ENCODE measurements at places on chromosomes 3 and 15.
A peak's percentile ranks its signal among the peaks of the same experiment; 100 is the strongest.

- no peak for DNase-seq
Observed at GRCh38 chr15:63067306-63067705, 24.8 kb downstream of the TPM1 start.

DNA sequence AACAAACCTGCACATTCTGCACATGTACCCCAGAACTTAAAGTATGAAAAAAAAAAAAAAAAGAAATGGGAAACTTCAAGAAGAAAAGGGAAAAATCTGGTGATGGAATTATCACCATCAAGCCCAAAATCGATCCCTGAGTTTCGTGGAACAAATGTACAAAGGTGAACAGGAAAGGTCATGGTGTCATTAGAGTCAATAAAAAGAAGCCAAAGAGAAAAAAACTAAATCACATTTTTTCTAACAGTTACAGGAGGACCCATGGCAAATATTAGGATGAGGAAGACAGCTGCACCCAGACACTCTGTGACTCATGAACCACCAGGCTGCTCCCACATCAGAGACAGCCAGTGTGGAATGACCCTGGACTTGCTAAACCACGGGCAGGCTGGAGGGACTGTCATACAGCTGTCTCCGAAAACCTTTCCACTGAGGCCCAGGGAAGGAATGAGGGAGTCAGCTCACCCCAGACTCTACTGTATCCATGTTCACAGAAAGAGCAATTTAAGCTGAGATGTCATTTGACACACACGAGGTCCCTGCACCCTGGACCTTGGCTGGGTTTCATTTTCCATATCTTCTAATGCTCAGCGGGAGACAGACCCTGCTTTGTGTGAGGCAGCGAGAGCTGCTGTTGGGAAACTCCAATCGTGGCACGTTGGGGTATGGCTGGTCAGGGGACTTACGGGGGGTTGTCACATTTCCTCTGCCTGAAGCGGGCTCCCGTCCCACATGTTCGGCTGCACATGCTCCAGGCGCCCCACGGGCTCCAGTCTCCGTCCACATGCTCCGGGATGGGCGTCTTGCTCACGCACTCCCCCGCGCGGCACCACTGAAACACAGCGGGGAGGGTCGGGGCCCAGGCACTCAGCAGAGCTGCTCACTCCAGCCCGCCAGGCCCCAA is 210.2 kb downstream of the ADAMTS17 start:
- DNase-seq, result no peak

DNA sequence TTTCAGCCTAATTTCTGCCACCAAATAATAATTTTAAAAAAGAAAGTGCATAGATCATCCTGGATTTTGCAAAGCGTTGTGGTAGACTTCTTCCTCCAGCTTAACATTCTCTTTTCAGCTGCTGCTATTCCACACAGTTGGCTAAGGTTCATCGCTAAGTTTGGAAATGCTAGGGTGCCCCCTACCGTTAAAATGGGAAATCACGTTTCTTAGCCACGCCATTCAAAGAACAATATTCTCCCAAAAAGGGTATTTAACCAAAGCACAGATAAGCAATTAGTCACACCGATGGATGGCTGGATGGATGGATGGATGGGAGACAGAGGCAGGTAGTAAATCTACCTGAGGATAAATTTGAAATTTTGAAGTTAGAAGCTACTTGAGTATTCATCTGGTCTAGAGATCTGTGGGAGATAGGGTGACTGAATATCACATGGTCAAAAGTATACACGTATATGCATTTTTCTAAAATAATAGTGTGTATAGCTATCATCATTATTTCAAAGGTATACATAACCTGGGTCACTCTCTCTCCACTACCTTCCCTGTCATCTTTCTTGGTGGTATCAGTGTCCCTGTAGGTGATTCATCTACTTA is 67.2 kb downstream of the EFHB start:
- DNase-seq, result no peak

- DNase-seq, result peak; percentile 55
Observed at GRCh38 chr15:89690276-89691218, at the start of the genes PEX11A and WDR93. Gene PEX11A, minus strand, starts transcription at chr15:89690754. Its CDS starts 122 bp downstream, at chr15:89690632. Gene WDR93, plus strand, starts transcription at chr15:89690811. Its CDS starts 10,936 bp downstream, at chr15:89701747.

DNA sequence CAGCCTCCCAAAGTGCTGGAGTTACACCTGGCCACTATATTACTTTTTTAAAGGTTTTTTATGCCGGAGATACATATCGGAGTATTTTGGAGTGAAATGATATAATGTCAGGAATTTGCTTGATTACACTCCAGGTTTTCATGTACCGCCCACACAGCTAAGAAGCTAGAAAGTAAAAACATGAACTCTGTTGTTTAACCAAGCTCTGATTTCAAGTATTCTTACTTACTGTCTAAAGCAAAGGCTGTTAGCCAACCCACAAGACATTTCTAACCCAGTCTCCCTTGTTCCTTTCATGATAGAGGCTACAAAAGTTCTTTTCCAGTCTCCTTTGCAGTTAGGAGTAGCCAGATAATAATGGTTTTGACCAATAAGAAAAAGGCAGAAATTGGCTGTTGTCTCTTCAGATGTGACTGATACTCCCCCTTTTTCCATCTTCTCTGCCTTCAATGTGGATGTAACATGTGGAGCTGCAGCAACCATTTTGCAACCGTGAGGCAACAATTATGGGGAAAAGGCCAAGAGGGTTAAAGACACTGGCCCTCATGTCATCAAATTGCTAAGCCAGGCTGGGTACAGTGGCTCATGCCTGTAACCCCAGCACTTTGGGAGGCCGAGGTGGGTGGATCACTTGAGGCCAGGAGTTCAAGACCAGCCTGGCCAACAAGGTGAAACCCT is 6.1 kb upstream of the CP start:
- DNase-seq, result no peak

GRCh38 chr15:59825901-59826300 is 136.8 kb upstream of the BNIP2 start:
- DNase-seq, result no peak

DNA sequence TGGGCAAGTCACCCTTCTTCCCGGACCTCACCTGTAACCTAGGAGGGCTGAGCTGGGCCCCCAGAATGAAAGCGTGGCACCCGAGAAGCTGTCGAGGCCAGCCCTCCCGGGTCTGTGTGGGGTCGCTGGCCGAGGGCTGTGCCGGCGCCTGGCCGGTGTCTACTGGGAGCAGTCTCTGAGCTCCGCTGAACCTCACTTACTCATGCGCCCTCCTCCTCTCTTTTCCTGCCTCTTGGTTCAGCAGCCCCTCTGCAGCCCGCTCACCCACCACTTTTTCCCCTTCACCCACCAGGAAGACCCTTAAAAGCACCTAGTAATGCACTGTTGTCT is 419 bp downstream of the HYKK start:
- peak; percentile 1 for DNase-seq

GRCh38 chr3:54870423-54870822 is 57.4 kb downstream of the LRTM1 start:
- DNase-seq, result no peak

- no peak for DNase-seq
Observed at GRCh38 chr3:46076606-46077005, 49.3 kb upstream of the XCR1 start.

DNA sequence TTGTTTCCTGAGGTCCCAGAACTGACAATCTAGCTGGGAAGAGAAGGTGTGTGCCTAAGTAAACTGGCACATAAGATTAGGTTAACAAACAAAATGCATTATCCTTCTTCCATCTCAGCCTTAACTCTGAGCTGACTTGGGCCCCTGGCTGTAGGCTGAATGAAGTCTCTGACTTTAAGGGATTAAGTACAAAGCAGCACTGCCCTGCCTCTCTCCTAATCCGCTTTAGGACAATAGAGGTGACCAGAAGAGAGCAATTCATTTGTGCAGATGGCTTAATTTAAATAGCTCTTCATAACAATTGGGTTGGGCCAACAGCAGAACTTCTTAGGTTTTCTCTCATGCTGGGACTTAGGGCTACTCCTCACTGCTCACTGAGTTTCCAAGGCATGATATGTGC is 181.6 kb upstream of the SOX14 start:
- DNase-seq, result no peak

Measured in stimulated activated CD8-positive, alpha-beta memory T cell treated with anti-CD3 and anti-CD28 coated beads, Interleukin-12 subunit alpha, Interleukin-12 subunit beta, amount 100 ng/mL, for 4 hours (primary cell).